ENCODE measurements at places on chromosomes 4 and X. TPM values are rescaled to one million over a fixed set of nuclear protein-coding genes. Genes with fewer than 3 reads are reported as not detected.

FAM47E gene
- 0.19 TPM for total RNA-seq

TEX13B gene
- total RNA-seq = not detected

PPP1R3F gene
- 20.0 TPM for total RNA-seq

MAGIX gene
- total RNA-seq = 0.95 TPM

TLR10 gene
- total RNA-seq = 2.1 TPM

CENPVL2 gene
- not detected for total RNA-seq

GYPE gene
- total RNA-seq = 0.56 TPM

DYNLT3 gene
- 22.5 TPM for total RNA-seq

ATP11C gene
- 25.4 TPM for total RNA-seq

HTN3 gene
- total RNA-seq = not detected

KCTD8 gene
- not detected for total RNA-seq

RNF150 gene
- total RNA-seq = 0.30 TPM

JADE3 gene
- 0.21 TPM for total RNA-seq

PAGE4 gene
- not detected for total RNA-seq

USP17L28 gene
- total RNA-seq = not detected

STBD1 gene
- 0.26 TPM for total RNA-seq

TLL1 gene
- total RNA-seq = not detected

FGF13 gene
- 0.16 TPM for total RNA-seq

SERPINA7 gene
- not detected for total RNA-seq

PITX2 gene
- not detected for total RNA-seq

ZNF41 gene
- total RNA-seq = 14.7 TPM

TACR3 gene
- not detected for total RNA-seq

SRPX2 gene
- total RNA-seq = not detected

APLN gene
- total RNA-seq = not detected

ANKRD17 gene
- 63.8 TPM for total RNA-seq

GAB3 gene
- total RNA-seq = 18.4 TPM

RAB40AL gene
- 0.39 TPM for total RNA-seq

DLG3 gene
- 8.3 TPM for total RNA-seq

SOWAHD gene
- not detected for total RNA-seq

FGFBP2 gene
- 11.5 TPM for total RNA-seq

MAGEE1 gene
- total RNA-seq = 9.8 TPM

ASB12 gene
- not detected for total RNA-seq

TREX2 gene
- 2.4 TPM for total RNA-seq

BBS12 gene
- 3.3 TPM for total RNA-seq

COX18 gene
- total RNA-seq = 17.5 TPM

AWAT2 gene
- not detected for total RNA-seq

CITED1 gene
- not detected for total RNA-seq

GAK gene
- total RNA-seq = 225 TPM

IQCM gene
- total RNA-seq = not detected

VCX3B gene
- total RNA-seq = not detected

VMA21 gene
- 23.1 TPM for total RNA-seq

FATE1 gene
- not detected for total RNA-seq

NAP1L2 gene
- 12.8 TPM for total RNA-seq

ERVMER34-1 gene
- not detected for total RNA-seq

WDR44 gene
- 21.4 TPM for total RNA-seq
